ENCODE measurements at places on chromosomes 1 and 21. TPM values are rescaled to one million over a fixed set of nuclear protein-coding genes. Genes with fewer than 3 reads are reported as not detected.

OR2L2 gene
- total RNA-seq: not detected

FAM89A gene
- total RNA-seq: 6.1 TPM

SPOCD1 gene
- not detected for total RNA-seq

C1QC gene
- not detected for total RNA-seq

NIBAN1 gene
- total RNA-seq: 28.6 TPM

OR14K1 gene
- total RNA-seq: not detected

DNA sequence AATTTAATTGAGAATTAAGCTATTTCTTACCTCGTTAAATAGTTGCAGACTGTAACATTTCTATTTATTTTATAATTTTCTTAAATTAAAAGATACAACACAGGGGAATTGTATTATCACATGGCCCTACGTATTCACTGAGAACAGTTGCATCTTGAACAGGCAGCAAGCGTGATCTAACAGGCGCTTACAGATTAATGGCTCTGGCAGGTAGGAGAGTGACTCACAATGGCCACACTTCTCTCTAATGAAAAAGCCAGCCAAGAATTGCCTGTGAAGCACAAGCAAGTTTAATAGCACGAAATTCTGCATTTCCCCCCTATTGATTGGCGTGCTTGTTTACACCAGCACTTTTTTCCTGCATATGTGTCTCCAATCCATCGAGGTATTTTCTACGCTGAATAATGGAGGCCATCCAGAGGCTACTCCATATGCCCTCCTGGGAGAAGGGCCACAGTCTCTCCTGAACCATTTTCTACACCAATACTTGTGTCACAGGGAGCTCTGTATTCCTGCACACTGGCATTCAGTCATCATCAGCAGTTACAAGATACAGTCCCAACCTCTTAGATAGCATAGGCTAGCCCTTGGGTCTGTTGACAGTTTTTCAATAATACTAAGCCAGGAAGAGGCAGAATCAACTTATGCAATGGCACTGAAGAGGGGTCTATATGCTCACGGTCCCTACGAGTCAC, 150.6 kb upstream of the PLD5 start:
- H3K36me3 ChIP-seq: no peaks in the 10 kb centered on the region
- no peaks in the 10 kb centered on the region for H3K4me1 ChIP-seq
- no peak for DNase-seq
- no peak overlapping the region for H3K27ac ChIP-seq
- H3K4me3 ChIP-seq: no peak overlapping the region
- H3K27me3 ChIP-seq: no peaks in the 10 kb centered on the region

DNA sequence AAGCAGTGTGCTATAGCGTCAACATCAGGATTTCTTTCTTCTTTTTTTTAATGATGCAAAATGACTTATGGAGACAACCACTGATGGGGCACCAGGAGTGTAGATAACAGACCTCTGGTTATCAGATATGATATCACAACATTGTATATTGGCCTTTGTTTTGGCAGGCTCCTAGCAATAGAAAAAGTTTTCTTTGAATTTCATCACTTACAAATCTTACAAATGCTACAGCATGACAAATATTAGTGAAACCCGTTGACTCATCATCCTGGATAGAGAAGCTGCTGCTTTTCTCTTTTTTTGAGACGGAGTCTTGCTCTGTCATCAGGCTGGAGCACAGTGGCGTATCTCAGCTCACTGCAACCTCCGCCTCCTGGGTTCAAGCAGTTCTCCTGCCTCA, 92.9 kb downstream of the LTN1 start:
- no peak overlapping the region for H3K27ac ChIP-seq
- H3K36me3 ChIP-seq: no peaks in the 10 kb centered on the region
- no peak for DNase-seq
- no peak overlapping the region for H3K4me3 ChIP-seq
- H3K27me3 ChIP-seq: peaks cover 14% of the 10 kb centered on the region

- no peak overlapping the region for H3K4me3 ChIP-seq
- peaks cover 33% of the 10 kb centered on the region for H3K27me3 ChIP-seq
- no peak overlapping the region for H3K27ac ChIP-seq
Observed at GRCh38 chr1:206040328-206040727, 12.6 kb upstream of the RHEX start.

DNA sequence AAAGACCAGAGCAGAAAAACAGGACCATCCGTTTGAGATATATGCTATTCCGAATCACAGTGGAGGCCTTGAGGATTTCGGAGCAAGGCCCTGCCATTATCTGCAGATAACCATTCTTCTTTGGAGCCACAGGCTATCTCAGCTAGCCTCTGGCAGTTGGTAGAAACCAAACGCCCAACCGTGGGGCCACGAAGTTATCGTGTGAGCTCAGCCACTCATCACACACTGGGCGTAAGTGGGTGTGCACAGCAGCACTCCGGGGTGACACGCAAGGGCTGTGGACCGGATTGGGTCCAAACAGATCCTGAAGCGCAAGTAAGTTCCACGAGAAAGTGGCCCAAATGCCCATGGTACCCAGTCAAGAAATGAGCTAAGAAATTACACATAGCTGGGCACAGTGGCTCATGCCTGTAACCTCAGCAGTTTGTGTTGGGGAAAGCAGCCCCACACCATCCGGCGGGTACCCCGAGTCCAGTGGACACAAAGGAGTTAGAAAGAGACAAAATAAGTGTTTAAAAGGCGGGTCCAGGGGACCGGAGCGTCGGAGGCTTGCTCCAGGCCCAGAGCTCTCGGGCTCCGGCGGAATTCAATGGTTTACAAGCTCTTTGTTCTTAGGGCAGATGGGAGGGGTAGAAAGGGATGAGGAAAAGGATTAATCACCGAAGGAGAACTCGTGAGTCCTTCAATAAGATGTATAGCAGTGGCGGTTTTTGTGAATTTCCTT, 130.6 kb downstream of the LIPI start:
- no peaks in the 10 kb centered on the region for H3K4me1 ChIP-seq
- no peaks in the 10 kb centered on the region for H3K27me3 ChIP-seq
- H3K27ac ChIP-seq: no peak overlapping the region
- H3K36me3 ChIP-seq: peaks cover 14% of the 10 kb centered on the region
- no peak overlapping the region for H3K4me3 ChIP-seq

DNA sequence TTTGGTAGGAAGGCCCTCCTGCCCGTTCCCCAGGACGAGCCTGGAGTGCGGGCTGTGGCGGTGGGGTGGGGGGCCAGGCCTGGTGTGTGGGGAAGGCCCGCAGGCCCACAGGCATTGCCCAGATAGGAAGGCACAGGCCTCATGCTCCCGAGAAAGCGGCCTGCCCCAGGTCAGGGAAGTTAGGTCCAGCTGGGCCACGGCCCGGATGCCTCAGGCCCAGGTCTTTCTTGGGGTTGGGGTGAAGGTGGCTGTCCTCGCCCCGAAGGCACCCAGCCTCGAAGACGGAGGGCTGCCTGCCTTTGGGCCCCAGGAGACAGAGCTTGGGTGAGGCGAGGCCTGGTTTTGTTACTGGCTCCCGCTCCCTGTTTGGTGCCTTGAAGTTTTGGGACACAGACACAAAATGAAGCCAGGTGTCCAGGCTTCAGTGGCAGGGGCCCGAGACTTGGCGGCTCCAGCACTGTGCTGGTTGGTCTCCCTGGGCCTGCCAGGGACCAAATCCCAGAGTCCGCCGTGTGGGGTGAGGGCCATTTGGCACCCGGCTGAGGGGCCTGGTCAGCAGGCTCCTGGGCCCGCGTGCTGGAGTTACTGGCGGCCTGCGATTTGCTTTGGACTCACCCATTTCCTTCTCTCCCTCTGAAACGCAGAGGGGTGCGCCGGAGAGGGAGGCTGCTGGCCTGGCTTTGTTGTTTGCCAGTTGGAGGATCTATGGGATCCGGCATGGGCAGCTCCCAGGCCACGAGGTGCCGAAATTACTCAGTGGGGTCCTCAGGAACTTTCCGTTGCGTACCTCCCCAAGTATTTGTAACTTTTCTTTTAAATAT, 2.0 kb downstream of the SKI start:
- no peak for DNase-seq
- peaks cover 22% of the 10 kb centered on the region for H3K36me3 ChIP-seq
- H3K27me3 ChIP-seq: peaks cover 3% of the 10 kb centered on the region
- peaks cover 55% of the 10 kb centered on the region for H3K4me1 ChIP-seq
- H3K27ac ChIP-seq: peak overlapping the region; percentile 96

DNA sequence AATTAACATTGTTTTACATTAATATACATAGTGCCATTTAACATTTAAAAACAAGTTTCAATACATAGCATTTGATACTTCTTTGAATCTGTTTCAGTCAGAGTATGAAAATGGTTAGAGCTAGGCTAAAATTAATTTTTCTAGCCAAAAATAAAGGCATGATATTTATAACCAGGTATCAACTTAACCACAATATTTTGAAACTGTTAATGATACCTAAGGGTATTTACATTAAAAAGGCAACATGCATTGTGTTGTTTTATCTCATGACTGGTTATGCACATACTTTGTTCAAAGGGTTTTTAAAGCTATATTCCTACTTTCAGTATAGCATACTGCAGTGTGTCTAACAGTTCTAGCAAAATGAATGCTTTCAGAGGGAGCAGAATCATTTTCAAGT, 130.0 kb downstream of the HS2ST1 start:
- peaks cover 29% of the 10 kb centered on the region for H3K4me1 ChIP-seq
- H3K27ac ChIP-seq: no peak overlapping the region

- H3K27me3 ChIP-seq: no peaks in the 10 kb centered on the region
- no peaks in the 10 kb centered on the region for H3K36me3 ChIP-seq
- H3K4me1 ChIP-seq: no peaks in the 10 kb centered on the region
- no peak overlapping the region for H3K27ac ChIP-seq
- no peak overlapping the region for H3K4me3 ChIP-seq
- DNase-seq: no peak
Observed at GRCh38 chr1:10225573-10225972, 15.2 kb downstream of the KIF1B start.

GRCh38 chr1:30885570-30886522, 22.7 kb downstream of the SDC3 start:
- H3K36me3 ChIP-seq: no peaks in the 10 kb centered on the region
- H3K4me3 ChIP-seq: no peak overlapping the region
- no peaks in the 10 kb centered on the region for H3K4me1 ChIP-seq

DNA sequence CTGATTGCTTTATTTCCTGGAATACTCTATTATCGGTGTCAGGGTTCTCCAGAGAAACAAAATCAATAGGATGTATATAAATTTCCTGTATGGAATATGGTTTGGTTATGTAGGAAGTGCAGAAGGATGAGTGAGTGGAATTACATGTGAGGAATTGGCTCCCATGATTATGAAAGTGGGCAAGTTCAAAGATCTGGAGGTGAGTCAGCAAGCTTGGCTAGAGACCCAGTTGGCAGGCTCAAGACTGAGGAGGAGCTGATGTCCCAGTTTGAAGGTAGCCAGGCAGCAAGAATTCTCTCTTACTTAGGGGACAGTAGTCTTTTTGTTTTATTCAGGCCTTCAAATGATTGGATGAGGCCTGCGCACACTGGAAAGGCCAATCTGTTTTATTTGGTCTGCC, 57.5 kb downstream of the MAP3K7CL start:
- H3K4me1 ChIP-seq: no peaks in the 10 kb centered on the region
- no peak overlapping the region for H3K27ac ChIP-seq
- DNase-seq: no peak
- no peak overlapping the region for H3K4me3 ChIP-seq
- no peaks in the 10 kb centered on the region for H3K36me3 ChIP-seq

DNA sequence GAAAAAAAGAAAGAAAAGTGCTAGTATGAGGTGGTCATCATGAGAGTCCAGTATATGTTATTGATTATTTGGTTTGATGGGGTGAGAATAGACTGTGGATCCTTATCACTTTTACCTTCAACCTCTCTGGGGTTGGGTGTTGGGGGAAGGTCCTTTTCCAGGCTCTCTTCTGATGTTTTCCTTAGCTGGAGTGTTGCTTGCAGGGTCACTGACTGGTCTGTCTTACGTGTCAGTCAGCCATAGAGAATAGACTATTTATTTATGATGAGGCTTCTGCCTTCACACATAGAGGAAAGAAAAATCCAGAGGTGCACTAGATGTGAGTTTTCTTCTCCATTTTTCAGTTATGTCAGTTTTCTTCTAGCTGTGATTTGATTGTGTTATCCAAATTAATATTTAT, 36.5 kb downstream of the MAP3K21 start:
- H3K27ac ChIP-seq: no peak overlapping the region
- H3K27me3 ChIP-seq: peaks cover 2% of the 10 kb centered on the region
- no peak for DNase-seq
- no peak overlapping the region for H3K4me3 ChIP-seq

DNA sequence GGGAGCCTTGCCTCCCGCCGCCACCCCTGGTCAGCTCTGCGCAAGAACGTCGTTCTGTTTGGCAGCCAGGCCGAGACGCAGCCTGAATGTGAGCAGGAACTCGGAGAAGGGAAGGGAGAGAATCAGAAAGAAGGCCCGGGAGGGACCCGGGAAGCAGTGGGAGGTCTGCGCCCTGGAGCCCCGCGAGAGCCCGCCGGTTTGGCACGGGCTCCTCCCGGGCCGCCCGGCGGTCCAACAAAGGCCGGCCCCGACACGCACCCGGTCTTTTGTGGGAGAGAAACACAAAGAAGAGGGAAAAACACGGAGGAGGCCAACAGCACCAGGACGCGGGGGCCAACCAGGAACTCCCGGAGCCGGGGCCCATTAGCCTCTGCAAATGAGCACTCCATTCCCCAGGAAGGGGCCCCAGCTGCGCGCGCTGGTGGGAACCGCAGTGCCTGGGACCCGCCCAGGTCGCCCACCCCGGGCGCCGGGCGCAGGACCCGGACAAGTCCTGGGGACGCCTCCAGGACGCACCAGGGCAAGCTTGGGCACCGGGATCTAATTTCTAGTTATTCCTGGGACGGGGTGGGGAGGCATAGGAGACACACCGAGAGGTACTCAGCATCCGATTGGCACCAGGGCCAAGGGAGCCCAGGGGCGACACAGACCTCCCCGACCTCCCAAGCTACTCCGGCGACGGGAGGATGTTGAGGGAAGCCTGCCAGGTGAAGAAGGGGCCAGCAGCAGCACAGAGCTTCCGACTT, 2.7 kb upstream of the OLIG2 start:
- DNase-seq: no peak
- H3K4me1 ChIP-seq: peaks cover 38% of the 10 kb centered on the region
- peak overlapping the region; percentile 72 for H3K27ac ChIP-seq
- peaks cover 85% of the 10 kb centered on the region for H3K27me3 ChIP-seq

DNA sequence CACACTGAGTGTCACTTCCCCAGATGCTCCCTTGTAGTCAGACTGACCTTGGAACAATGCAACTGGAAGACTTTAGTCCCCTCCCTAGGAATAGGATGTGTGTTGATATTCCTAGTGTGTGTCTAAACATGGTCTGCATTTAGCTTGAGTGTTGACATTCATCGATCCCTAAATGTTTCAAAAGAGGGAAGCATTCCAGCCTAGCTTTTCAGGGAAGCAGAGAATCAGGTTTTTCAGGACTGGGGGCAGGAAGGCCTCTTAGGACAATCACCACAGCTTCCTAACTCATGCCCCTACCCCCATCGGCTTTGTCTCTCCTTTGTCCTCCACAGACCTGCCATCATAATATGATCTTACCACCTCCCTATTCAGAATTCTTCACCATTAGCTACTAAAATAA, 43.4 kb downstream of the NMNAT2 start:
- H3K27ac ChIP-seq: no peak overlapping the region
- no peak overlapping the region for H3K4me3 ChIP-seq
- no peaks in the 10 kb centered on the region for H3K36me3 ChIP-seq
- no peak for DNase-seq
- no peaks in the 10 kb centered on the region for H3K4me1 ChIP-seq

DNA sequence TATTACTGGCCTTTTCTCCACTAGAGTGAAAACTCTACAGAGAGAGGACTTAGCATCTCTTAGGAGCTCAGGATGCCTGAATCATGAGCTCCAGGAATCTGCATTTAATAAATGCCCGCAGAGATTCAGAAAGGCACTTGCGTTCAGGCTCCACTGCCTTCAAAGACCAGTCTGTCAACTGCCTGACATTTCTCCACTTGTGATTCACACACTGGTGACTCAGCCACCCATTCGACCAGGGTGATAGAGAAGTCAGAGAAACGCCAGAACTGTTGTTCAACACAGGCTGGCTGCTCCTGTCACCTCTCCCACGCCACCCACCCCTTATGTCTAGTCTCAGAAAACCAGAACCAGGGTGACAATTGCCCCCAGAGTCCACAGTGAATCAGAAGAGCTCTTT, 26.9 kb upstream of the LBR start:
- no peak for DNase-seq
- H3K36me3 ChIP-seq: no peaks in the 10 kb centered on the region
- no peak overlapping the region for H3K27ac ChIP-seq
- no peak overlapping the region for H3K4me3 ChIP-seq
